D721Med (cell line): ENCODE measurements at places on chromosomes 16 and 17.

DNA sequence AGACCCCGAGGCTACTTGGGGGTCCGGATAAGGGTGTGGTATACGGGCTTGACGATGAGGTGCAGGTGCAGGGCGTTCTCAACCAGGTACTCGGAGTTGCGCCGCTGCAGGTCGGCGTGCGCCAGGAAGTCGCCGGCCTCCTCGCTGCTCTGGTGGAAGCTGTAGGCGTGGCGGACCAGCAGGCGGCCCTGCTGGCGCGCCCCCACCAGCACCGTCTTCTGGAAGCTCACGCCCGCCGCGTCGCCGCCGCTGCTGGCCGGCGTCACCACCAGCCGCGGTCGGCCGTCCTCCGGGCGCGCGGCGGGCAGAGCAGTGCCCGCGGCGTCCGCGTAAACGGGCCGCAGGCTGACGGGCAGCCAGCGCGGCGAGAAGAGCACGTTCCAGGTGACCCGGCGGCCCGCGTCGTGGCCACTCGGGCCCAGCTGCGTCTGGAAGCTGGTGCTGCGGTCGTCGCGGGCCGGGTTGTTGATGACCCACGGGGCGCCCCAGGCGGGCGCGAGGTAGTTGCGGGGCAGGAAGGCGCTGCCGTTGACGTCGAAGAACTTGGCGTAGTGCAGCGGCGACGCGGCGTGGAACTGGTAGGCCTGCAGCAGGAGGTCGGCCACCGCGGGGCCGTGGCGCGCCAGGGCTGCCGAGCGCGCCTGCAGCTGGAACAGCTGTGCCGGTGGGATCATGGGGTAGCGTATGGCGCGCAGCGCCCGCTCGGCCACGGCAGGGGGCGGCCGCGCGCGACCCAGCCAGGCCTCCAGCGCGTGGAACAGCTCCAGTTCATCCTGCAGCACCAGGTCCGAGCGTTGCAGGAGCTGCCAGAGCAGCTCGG lies 4.8 kb downstream of the BTBD17 start:
- DNase-seq = no peak

DNA sequence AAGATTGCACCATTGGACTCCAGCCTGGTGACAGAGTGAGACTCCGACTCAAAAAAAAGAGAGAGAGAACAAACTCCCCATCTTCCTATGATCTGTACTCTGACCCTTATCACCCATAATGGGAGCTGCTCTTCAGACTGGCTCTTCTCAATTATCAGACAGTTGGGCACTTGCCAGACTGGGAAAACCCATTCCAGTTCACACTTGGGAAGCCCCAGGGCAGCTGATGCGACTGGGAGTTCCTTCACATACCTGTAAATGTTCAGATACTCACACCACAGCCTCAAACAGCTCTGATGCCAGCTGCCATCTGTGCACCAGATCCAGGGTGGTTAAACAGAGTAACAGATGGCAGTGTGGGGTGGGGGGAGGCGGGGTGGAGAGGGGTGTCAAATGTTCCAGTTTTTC lies 23.8 kb upstream of the TMEM101 start:
- DNase-seq = no peak

DNA sequence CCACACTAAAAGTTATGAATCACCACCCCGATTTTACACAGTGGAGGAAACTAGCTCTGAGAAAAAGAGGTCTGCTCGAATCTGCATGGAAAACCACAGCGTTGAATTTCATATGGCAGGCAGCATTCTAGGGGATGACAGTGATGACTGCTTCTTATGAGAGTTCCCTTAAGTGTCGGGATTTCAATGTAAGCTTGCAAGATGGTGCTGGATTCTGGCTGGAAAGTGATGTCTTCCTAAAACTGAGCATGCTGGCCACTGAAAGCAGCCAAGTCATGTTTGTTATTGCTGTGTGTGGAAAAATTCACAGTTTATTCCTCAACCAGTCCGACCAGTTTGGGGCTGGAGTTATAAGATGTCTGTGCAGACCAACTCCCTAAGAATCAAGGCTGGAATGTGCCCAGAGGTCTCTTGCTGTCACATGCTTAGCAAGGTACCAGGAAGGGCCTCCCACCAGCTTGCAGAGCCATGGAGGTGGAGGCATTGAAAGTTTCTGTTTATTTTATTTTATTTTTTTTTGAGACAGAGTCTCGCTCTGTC lies 37.2 kb upstream of the GAN start:
- DNase-seq = no peak

DNA sequence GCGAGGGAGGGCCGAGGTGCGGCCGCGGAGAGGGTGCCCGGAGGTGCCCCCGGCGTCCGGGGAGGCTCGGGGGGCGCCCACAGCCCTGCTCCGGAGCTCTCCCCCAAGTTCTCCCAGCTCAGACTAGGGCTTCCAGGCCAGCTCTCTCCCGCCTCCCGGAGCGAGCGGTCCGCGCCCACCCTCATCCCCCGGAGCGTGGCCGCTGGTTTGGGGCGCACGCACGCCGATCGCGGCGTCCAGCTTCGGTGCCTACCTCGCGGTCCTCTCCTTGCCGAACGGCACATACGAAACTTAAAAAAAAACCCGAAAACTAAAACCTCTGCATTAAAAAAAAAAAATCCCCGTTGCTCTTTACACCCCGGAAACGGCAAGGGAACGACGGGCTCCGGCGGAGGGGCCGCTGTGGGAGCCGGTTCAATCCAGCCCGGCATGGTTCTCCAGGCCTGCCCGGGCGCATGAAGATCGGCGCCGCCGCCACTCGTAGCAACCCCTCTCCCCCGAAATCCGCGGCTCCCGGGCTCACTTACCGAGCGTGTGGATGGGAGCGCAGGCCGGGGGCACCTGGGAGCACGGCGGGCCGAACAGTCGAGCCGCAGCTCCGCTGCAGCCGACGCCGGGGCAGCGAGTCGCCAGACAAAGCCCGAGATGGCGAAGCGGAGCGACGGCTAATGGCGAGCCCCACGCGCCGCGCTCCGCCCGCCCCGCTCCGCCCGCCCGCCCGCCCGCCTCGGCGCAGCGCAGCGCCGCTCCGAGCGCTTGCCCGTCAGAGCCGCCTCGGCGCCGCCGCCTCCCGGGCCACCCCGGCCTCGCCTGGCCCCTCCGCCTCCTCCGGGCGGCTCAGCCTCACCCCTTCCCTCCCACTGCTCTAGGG lies 973 bp upstream of the UBTF start:
- no peak for DNase-seq

DNA sequence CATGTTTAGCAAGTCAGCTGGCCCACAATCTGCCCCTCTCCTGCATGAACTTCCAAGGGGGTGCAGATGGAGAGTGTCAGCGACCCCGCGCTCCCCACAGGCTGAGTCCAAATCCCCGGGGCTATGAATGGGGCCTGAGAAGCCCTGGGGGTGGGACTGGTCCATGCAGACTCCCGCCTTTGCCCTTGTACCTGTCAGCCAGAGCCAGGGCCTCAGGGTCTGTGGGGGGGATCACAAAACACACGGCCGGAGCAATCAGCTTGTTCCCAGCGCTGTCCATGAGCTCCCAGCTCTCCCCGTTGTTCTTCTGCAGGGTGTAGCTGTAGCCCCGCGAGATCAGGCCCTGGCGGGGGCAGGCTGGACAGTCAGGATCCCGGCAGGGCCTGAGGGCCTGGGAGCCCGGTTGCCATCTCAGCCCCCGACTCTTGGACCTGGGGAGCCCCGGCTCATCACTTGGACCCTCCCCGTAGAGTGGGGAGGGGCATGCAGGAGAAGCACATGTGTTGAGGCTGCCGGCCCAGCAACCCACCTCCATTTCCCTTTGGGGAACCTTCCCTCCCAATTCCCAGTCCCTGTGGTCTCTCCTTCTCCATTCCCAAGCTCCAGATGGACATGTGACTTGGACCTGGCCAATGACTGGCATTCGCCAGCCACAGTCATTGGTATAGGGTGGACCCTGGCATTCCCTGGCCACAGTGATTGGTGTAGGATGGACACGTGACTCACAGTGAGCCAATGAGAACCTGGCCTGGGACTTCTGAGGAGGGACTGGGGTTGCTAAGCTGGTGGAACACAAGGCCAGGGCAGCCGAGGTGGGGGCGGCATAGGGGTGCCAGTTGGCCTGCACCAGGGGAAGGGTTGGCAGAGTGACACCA lies 42.4 kb downstream of the PPL start:
- no peak for DNase-seq

DNA sequence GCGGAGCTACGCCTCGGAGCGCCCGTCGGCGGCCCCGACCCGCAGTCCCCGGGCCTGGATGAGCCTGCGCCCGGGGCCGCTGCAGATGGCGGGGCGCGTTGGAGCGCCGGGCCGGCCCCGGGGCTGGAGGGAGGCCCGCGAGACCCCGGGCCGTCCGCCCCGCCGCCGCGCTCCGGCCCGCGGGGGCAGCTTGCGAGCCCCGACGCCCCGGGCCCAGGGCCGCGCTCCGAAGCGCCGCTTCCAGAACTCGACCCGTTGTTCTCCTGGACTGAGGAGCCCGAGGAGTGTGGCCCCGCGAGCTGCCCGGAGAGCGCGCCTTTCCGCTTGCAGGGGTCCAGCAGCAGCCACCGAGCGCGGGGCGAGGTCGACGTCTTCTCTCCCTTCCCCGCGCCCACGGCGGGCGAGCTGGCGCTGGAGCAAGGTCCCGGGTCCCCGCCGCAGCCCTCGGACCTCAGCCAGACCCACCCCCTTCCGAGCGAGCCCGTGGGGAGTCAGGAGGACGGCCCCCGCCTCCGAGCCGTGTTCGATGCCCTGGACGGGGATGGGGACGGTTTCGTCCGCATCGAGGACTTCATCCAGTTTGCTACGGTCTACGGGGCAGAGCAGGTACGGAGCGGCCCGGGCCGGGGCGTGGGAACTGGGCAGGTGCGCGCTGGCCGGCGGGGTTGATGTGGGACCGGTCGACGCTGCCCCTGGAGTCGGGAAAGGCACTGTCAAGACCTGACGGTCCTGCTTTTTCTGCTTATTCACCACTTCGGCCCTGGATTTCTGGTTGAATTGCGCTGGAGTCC lies 861 bp downstream of the RAB11FIP3 start:
- no peak for DNase-seq

GRCh38 chr16:89999831-90000574 lies 19.3 kb downstream of the DBNDD1 start:
- DNase-seq = no peak

DNA sequence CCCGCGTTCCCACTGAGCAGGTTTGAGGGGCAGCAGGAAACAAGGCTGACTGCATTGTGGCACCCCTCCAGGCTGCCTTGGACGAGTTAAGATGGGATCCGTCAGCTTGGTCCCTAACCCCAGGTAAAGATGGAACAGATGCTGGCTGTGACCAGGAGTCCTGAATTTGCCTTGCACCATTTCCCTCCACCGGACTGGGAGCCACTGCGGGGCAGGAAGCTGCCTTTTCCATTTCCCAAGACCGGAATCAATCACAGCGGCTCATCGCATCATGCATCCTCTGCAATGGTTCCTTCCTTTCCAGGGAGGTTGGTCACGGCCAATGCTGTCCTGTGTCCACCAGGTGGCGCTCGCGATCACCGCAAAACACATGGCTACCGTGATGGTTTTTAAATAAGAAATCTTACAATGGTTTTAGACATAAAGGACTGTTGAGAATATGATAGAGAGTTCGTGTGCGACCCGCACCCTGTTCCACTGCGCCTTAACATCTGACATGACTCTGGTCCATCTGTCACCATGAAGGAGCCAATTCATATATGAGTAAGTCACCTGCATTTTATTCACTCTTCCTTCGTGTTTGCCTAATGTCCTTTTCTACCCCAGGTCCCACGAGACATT lies 6.8 kb upstream of the MEAK7 start:
- no peak for DNase-seq

- no peak for DNase-seq
Measured at GRCh38 chr17:39813631-39814030, 50.5 kb downstream of the IKZF3 start.

DNA sequence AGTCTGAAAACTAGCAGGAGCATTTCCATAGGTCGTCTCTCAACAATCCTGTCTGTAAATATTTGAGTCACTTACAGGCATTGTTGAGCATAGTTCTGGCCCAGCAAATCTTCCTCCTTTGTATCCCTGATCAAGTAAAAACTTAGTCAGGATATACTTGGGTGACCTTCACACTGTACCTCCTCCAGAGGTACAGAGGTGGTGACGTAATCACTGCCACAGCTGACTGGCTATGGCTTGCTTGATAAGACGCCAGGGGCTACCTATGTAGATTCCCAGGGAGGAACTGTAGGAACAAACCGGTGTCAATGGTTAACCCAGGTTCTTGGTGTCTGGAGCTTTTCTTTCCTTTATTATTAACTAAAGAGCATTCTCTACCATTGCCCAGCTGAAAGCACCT lies at the start of gene KCNJ16:
Gene KCNJ16 (plus strand): TSS at position 270 of the 400 bp plus-strand sequence. CDS start 56,863 bp downstream, outside the sequence.
- DNase-seq = no peak

- no peak for DNase-seq
Measured at GRCh38 chr17:55319933-55320593, 55.3 kb downstream of the HLF start.

DNA sequence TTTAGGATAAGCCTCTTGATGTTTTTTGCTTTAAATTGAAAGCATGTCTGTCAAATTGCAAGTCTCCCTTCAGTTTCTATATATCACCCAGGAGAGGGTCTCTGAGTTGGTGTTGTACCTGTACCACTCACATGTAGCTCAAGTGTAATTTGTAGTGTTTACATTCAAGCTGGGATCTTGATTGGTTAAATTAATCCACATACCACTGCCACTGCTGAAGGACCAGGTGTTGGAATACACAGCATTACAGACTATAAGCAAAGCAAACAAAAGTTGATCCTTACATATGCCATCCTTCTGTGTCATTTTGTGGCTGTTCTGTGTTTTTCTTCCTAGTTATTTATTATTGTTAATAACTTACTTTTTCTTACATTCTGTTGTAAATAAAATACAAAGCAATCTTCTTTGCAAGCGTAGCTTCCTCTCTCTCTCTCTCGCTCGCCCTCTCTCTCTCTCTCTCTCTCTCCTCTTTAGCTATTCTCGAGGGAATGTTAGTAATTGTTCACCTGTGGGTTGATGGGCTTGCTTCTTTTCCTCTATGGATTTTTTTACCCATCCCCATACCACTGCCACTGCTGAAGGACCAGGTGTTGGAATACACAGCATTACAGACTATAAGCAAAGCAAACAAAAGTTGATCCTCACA lies 20.8 kb upstream of the NOL11 start:
- no peak for DNase-seq

GRCh38 chr16:73997971-73998370 lies 298.6 kb upstream of the PSMD7 start:
- no peak for DNase-seq

- DNase-seq = no peak
Measured at GRCh38 chr17:17379197-17379991, 76.2 kb downstream of the NT5M start.

DNA sequence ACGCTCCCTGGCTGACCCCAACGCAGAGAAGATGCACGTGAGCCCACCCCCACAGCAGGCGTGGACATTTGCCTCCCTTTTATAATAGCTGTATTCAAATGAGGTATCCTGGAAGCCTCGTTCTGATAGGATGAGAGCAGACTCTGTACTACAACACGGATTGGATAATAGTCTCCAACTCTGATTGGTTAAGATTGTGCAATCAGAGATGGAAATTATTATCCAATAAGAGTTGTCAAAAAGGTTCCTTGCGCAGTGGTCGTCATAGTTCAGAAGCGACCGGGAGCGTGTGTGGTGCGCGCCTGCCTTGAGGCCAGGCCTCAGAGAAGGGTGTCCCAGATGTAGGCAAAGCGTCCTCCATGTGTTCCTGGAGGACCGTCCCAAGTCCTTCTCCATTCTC lies 104.6 kb downstream of the USP22 start:
- no peak for DNase-seq

GRCh38 chr16:17364319-17365210 lies 106.2 kb downstream of the XYLT1 start:
- no peak for DNase-seq

- DNase-seq = no peak
Measured at GRCh38 chr16:10261077-10261476, 78.8 kb upstream of the GRIN2A start.

GRCh38 chr16:68732741-68733399 lies 4.2 kb upstream of the CDH1 start:
- no peak for DNase-seq
